AG04449 (cell line): ENCODE measurements at places on chromosomes 3 and 15.

DNA sequence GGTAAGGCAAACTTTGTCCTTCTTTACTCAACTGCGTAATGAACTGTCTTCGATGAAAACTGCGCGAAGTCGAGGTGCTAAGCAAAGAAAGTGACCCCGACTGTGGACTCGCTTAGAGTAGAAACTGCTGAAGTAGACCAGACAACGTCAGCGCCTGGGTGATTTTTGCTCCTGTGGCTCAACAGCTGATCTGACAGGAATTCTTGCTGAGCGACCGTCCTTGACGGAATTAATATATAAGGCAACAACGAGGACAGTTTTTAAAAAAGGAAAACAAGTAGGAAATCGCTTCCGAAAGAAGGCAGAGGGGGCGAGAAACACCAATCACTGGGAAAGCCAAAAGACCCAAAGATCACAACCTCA lies 541 bp downstream of the RPS27L start:
- DNase-seq = no peak

DNA sequence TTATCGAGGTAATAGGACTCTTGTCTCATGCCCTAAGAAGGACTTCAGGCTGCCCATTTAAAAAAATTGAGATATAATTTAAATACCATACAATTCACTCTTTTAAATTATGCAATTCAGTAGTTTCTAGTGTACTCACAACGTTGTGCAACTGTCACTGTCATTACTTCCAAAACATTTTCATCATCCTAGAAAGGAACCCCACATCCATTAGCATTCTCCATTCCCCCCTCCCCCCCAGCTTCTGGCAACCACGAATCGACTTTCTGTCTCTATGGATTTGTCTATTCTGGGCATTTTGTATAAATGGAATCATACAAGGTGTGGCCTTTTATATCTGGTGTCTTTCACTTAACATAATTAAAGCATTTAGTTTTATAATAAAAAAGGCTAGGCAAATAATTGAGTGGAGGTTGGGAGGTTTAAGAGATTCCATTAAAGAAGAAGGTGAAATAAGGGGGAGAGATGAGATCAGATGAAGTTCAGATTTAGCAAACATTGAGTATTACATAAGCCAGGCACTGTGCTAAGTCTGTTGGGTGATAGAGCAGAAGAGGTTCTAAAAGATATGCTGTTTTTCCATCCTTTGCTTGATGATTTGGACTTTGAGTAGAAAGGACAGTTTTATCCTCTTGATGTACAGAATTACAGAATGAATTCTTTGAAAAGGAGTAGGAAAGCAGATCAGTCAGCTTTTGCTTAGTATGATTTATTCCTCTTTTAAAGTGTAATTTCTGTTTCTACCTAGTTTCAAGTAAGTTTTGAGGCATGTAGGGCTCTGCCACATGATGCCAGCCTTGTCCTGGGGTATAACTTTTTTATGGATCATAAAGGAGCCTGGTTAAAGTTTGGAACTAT lies 36.3 kb downstream of the UBE2E2 start:
- DNase-seq = no peak

GRCh38 chr3:184760337-184761074 lies 48.6 kb upstream of the MAGEF1 start:
- DNase-seq = no peak

GRCh38 chr15:95113041-95113440 lies 881.7 kb downstream of the MCTP2 start:
- no peak for DNase-seq

- DNase-seq = no peak
Observed at GRCh38 chr3:162328649-162329048, 832.0 kb downstream of the OTOL1 start.

GRCh38 chr15:24772266-24772665 lies 96.7 kb downstream of the NPAP1 start:
- no peak for DNase-seq

DNA sequence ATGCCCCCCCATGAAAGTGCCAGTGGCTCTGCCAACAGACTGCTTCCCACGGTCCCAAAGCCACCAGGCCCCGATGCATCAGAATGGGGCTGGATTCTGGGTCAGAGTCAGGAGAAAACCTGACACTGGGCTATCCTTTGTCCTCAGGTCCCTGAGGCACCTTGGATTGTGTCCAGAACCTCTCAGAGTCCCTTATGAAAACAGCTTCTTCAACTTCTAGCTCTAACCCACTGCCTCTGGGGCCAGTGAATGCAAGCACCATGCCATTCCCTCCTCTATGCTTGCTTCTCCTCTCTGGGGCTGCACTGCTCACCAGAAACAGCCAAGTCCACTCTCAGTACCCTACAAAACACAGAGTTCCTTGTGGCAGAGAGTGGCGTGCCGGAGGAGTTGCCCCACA lies 9.9 kb downstream of the CRABP1 start:
- DNase-seq = no peak

DNA sequence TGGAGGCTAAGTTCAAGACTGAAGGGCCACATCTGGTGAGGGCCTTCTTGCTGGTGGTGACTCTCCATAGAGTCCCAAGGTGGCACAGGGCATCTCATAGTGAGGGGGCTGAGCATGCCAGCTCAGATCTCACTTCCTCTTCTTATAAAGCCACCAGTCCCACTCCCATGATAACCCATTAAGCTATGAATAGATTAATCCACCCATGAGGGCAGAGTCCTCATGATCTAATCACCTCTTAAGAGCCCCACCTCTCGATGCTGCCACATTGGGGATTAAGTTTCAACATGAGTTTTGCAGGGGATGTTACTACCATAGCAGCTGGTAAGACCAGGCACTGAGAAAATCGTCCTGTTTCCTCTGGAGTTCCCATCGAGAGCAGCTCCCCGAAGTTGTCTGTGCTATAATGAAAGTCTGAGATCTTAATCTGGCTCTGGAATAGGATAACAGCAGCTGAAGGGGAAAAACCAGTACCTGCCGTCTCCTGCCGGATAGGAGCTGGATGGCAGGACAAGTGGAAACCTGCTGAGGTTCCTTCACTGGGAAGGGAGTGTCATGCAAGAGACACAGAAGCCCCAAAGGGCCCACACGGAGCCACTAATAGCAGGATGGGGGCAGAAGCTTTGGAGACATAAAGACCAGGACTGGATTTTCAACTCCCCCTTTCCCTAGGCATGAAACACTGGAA lies 79.5 kb upstream of the EPHB3 start:
- DNase-seq = no peak
